Endothelial cell (in vitro differentiated cells): ENCODE measurements at places on chromosomes 4 and X. TPM values are rescaled to one million over a fixed set of nuclear protein-coding genes. Genes with fewer than 3 reads are reported as not detected.

The CDX4 gene
- total RNA-seq = not detected

- no peak for DNase-seq
Observed at GRCh38 chrX:24169211-24169610, 19.7 kb downstream of the ZFX start.

GRCh38 chr4:108060164-108060563, 70.5 kb downstream of the HADH start:
- peak; percentile 14 for DNase-seq

DNA sequence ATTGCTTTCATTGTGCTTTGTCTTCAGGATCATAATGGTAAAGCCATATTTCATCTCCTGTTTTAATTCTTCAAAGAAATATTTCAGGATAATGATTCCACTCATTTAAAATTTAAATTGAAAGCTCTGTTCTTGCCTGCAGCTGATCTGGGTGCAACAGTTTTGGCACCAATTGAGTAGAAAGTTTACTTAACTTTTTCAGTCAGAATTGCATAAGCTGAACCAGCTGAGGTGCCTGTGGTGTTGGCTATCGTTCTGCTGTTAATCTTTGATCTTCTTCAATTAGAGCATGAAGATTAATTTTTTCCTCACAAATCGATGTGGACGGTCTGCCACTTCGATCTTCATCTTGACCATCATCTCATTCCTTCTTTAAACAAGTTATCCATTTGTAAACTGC, 49.6 kb downstream of the MAGEB16 start:
- DNase-seq = no peak

DNA sequence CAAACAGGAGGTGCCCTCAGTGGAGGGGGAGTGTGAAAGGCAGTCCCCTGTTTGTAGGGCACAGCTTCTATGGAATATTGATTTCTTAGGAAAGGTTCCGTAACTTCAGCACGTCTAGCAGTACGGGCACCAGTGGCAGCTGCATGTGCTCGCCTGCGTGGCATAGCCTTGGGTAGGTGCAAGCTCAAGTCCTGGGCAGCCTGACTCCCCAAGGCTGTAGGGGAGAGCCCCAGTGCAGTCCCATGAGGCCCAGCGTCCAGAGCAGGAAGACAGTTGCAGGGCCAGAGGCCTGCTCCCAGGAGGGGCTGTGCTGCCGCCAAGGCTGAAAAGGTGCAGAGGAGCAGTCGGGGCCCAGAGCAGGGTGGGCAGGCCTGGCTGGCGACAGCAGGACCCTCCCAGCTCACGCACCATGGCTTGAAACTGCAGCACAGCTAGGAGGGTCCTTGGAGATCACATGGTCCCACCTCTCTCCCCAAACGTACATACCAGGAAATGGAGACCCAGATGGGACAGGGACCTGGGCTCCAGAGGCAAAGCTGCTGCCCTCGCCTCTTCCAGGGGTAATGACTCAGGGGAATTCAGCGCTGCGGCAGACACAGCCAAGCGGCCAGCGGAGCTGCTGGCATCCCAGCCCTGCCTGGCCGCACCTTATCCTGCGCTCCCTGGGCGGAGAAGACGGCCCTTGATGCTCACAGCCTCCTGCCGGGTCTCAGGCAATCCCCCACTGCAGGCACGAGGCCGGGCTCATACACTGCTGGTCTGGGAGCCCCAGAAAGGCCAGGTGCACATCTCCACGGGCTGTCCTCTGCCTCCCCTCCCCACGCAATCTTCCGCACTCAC, 6.0 kb upstream of the DUSP9 start:
- no peak for DNase-seq
